ENCODE measurements at places on chromosomes 1 and 21. TPM values are rescaled to one million over a fixed set of nuclear protein-coding genes. Genes with fewer than 3 reads are reported as not detected.

DNA sequence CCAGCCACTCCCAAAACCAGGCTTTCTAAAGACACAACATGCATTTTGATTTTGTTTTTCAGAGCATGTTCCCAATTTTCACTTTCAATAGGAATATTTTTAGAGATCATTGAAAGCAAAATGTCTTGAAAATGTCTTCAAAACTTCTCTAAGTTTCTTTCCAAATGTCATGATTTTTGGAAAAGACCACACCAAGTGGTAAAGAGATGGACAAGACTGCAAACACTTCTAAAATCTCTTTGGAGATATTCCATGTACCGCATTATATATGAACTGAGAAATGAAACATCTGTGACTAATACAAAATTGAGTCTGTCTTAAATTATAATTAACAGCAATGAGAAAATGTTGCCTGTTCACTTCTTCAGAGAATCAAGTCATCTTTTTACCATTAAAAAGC is 418.0 kb upstream of the PKN2 start:
- DNase-seq = no peak
- no peaks in the 10 kb centered on the region for H3K36me3 ChIP-seq
- no peaks in the 10 kb centered on the region for H3K4me1 ChIP-seq
- no peak overlapping the region for H3K27ac ChIP-seq
- no peaks in the 10 kb centered on the region for H3K27me3 ChIP-seq

IGSF9 gene
- total RNA-seq = not detected

DNA sequence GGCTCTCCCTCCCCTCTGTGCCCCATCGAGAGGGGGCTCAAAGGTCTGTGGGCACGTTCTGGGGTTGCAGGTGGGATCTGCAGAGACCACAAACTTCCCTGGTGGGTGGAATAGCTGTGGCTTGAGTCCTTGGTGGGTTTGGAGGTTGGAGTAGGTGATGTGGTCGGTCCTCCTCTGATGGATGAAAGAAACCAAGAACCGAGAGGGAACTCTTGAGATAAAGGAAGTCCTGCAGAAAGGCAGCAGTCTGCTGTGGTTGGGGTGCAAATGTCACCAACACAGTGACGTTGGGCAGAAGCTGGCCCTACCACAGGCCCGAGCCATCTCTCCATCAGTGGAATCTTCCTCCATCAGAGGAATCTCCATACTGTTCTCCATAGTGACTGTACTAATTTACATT is 171.8 kb downstream of the FCRL5 start:
- peak overlapping the region; percentile 25 for H3K4me3 ChIP-seq
- H3K27ac ChIP-seq = no peak overlapping the region
- H3K4me1 ChIP-seq = peaks cover 21% of the 10 kb centered on the region
- no peaks in the 10 kb centered on the region for H3K36me3 ChIP-seq
- peaks cover 3% of the 10 kb centered on the region for H3K27me3 ChIP-seq

CRNN gene
- not detected for total RNA-seq

DNA sequence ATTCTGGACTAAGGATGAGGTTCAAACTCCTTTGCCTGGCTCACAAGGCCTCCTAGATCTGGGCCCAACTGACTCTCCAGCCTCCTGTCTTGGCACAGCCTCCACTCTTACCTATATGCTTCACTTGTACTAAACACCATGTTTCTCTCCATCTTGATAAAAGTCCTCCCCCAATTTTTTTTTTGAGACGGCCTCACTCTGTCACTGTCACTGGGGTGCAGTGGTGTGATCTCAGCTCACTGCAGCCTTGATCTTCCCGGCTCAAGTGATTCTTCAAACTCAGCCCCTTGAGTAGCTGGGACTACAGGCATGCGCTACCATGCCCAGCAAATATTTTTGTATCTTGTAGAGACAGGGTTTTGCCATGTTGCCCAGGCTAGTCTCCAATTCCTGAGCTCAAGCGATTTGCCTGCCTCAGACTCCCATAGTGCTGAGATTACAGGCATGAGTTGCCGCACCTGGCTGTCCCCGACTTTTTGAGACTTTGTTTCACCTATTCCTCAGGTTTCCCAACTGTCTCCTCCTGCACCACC is 39.7 kb downstream of the CD34 start:
- peaks cover 2% of the 10 kb centered on the region for H3K36me3 ChIP-seq
- no peaks in the 10 kb centered on the region for H3K27me3 ChIP-seq
- peaks cover 48% of the 10 kb centered on the region for H3K4me1 ChIP-seq
- no peak overlapping the region for H3K4me3 ChIP-seq
- H3K27ac ChIP-seq = no peak overlapping the region

DNA sequence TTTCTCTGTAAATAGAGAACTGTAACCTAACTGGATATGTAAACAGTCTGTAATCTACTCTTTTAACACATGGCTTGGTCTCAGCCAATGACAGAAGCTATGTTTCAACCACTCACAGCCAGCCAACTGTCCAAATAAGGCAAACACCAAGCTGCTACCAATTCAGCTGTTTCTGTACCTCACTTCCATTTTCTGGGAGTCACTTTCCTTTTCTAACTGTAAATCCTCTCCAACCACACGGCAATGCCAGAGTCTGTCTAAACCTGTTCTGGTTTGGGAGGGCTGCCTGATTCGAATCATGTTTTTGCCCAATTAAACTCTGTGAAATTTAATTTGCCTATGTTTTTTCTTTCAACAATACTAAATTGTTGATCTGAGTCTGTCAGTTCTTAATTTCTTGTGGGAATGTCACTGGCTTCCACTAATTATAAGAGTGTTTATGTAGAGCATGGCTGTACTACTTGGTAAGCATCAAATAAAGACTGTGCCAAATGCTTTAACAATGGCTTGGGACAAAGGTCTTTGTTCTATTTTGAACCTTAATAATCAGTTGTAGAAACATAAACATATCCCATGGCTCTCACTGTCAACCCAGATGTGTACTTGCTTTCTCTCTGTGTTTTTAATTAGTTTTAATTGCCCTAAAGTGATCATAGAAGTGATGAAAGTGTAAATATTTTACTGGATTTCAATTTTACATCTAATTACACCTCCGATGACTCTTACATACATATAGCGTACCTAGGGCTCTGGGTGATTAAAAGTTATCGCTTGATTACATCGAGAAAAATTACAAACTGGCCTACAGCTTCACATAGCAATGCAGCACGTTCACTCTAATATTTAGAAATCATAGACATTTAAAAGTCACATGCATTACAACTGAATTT is 1144.6 kb upstream of the TMPRSS15 start:
- H3K4me3 ChIP-seq = no peak overlapping the region
- H3K4me1 ChIP-seq = no peaks in the 10 kb centered on the region
- H3K27me3 ChIP-seq = no peaks in the 10 kb centered on the region
- H3K36me3 ChIP-seq = peaks cover 7% of the 10 kb centered on the region
- H3K27ac ChIP-seq = no peak overlapping the region

GRCh38 chr1:26799479-26800142 is 11.9 kb downstream of the PIGV start:
- H3K4me3 ChIP-seq = peak overlapping the region; percentile 77
- H3K4me1 ChIP-seq = peaks cover 35% of the 10 kb centered on the region
- peak overlapping the region; percentile 94 for H3K27ac ChIP-seq

HSPB7 gene
- not detected for total RNA-seq

GRCh38 chr1:227899820-227900449 is 47.8 kb downstream of the WNT9A start:
- H3K27ac ChIP-seq = no peak overlapping the region
- DNase-seq = no peak
- H3K27me3 ChIP-seq = no peaks in the 10 kb centered on the region
- peaks cover 12% of the 10 kb centered on the region for H3K4me1 ChIP-seq
- no peak overlapping the region for H3K4me3 ChIP-seq
- H3K36me3 ChIP-seq = no peaks in the 10 kb centered on the region

DNA sequence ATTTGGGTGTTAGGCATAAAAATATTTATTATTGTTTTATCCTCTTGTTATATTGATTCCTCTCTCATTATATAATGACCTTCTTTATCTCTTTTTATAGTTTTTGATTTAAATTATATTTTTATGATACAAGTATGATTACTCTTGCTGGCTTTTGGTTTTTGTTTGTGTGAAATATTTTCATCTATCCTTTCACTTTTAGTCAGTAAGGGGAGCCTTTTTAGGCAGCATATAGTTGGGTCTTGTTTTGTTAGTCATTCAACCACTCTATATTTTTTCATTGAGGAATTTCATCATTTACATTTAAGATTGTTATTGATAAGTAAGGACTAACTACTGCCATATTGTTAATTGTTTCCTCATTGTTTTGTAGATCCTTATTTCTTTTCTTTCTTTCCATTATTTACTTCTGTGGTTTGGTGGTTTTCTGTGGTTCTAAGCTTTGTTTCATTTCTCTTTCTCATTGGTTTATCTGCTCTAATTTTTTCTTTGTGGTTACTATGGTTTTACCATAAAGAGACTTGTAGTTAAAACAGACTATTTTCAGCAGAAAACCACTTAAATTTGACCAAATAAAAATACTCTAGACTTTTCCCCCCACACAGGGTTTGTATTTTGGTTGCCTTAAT is 593.1 kb downstream of the NUF2 start:
- H3K4me1 ChIP-seq = peaks cover 5% of the 10 kb centered on the region
- no peak overlapping the region for H3K4me3 ChIP-seq

DNA sequence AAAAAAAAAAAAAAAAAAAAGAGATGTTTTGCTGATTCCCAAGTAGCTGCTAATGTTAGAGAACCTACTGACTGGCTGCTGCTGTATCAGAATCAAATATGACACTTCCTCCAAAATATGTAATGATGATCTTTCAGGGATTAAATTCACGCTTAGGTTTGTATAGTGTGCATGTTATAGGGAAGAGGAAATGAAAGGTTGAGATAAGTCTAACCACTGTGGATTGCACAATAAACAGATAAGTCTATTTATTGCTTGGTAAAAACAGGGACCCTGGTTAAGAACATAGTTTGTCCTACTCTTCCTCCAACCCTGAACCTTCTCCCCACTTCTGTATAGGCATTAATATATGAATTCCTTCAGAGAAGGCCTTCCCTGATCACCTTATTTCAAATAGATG is 13.2 kb downstream of the RC3H1 start:
- H3K27ac ChIP-seq = peak overlapping the region; percentile 18
- peak overlapping the region; percentile 16 for H3K4me3 ChIP-seq
- no peak for DNase-seq
- no peaks in the 10 kb centered on the region for H3K36me3 ChIP-seq

- peaks cover 35% of the 10 kb centered on the region for H3K36me3 ChIP-seq
- no peak overlapping the region for H3K4me3 ChIP-seq
- no peaks in the 10 kb centered on the region for H3K27me3 ChIP-seq
- H3K27ac ChIP-seq = no peak overlapping the region
- DNase-seq = no peak
- no peaks in the 10 kb centered on the region for H3K4me1 ChIP-seq
Observed at GRCh38 chr1:213201380-213202155, 150.5 kb downstream of the RPS6KC1 start.

- H3K4me3 ChIP-seq = no peak overlapping the region
- H3K36me3 ChIP-seq = peaks cover 25% of the 10 kb centered on the region
- DNase-seq = no peak
- H3K27me3 ChIP-seq = no peaks in the 10 kb centered on the region
- no peak overlapping the region for H3K27ac ChIP-seq
- peaks cover 42% of the 10 kb centered on the region for H3K4me1 ChIP-seq
Observed at GRCh38 chr1:86912281-86912900, 1.5 kb downstream of the SELENOF start.

RIPPLY3 gene
- not detected for total RNA-seq

DNA sequence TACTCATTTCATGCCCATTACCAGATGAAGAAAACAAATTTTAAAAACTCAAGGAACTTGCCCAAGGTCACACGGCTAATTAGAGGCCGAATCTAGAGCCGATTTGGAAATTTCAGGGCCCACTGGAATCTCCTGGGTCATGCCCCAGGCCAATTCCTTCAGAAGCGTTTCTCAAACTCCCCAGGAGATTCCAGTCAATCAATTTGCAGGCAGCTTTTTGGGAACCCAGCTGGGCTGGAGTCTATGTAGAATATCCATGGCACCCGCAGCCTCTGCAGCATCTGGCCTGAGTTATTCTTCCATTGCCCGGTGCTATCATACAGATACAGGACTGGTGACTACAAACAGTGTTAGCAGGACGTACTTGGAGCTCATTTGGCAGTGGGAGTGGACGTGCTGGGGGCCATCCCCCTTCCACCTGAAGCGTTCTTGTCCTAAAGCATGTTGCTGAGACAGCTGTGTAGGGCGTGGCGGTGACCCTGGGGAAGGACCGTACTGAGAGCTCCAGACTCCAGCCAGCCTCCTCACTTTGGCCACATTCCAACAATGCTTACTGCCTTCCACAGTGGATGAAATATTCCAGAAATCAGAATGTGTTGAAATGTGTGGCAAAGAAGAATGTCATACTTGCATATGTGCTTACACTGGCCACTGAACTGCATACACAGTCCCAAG is 38.3 kb downstream of the ABCG1 start:
- H3K27ac ChIP-seq = no peak overlapping the region
- no peak overlapping the region for H3K4me3 ChIP-seq
- peaks cover 8% of the 10 kb centered on the region for H3K27me3 ChIP-seq
- H3K4me1 ChIP-seq = peaks cover 5% of the 10 kb centered on the region
- H3K36me3 ChIP-seq = no peaks in the 10 kb centered on the region
- no peak for DNase-seq

- peaks cover 34% of the 10 kb centered on the region for H3K36me3 ChIP-seq
- no peak overlapping the region for H3K27ac ChIP-seq
- no peak for DNase-seq
- peaks cover 38% of the 10 kb centered on the region for H3K4me1 ChIP-seq
- no peak overlapping the region for H3K4me3 ChIP-seq
- H3K27me3 ChIP-seq = no peaks in the 10 kb centered on the region
Observed at GRCh38 chr21:17768840-17769446, 50.2 kb downstream of the C21orf91 start.

GRCh38 chr1:238141353-238141752 is 250.6 kb upstream of the ZP4 start:
- no peaks in the 10 kb centered on the region for H3K36me3 ChIP-seq
- H3K4me1 ChIP-seq = no peaks in the 10 kb centered on the region
- no peak overlapping the region for H3K4me3 ChIP-seq
- no peaks in the 10 kb centered on the region for H3K27me3 ChIP-seq

- no peak overlapping the region for H3K4me3 ChIP-seq
- H3K27me3 ChIP-seq = peaks cover 17% of the 10 kb centered on the region
- H3K36me3 ChIP-seq = no peaks in the 10 kb centered on the region
- DNase-seq = no peak
- no peaks in the 10 kb centered on the region for H3K4me1 ChIP-seq
Observed at GRCh38 chr1:36571106-36571505, 88.4 kb upstream of the CSF3R start.

CCDC181 gene
- 0.31 TPM for total RNA-seq

DNA sequence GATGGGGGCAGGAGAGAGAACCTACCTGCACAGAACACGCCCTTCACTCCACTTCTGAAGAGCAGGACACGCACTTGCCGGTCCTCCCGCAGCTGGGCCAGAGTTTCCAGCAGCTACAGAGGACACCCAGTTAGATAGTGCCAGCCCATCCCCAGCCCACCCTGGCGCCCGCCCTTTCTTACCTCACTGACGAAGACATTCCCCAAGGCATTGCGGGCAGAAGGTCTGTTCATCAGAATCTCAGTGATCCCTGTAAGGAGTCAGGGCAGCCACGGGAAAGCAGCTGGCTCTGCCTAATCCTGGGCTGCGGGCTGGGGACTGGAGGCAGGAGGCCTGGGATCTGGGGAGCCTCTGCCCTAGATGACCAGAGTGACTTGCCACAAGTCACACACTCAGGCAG is 10.0 kb downstream of the ECHDC2 start:
- H3K4me3 ChIP-seq = no peak overlapping the region
- H3K36me3 ChIP-seq = no peaks in the 10 kb centered on the region
- H3K4me1 ChIP-seq = no peaks in the 10 kb centered on the region
- H3K27me3 ChIP-seq = no peaks in the 10 kb centered on the region
- no peak for DNase-seq
- H3K27ac ChIP-seq = no peak overlapping the region

Data from natural killer cell treated with Interleukin-12 subunit alpha and Interleukin-12 subunit beta and Interleukin-15 and Interleukin-18, amount 100 ng/mL, for 72 hours (primary cell).